Right ventricle myocardium superior (tissue), 1 donor: ENCODE measurements at places on chromosomes 2 and 18. TPM values are rescaled to one million over a fixed set of nuclear protein-coding genes. Genes with fewer than 3 reads are reported as not detected.

- DNase-seq: no peak
Observed at GRCh38 chr18:75742516-75742915, 315.0 kb upstream of the SMIM21 start.

GRCh38 chr2:47631306-47631705, 151.6 kb upstream of the MSH6 start:
- DNase-seq: no peak

GRCh38 chr2:88005776-88006175, 10.6 kb downstream of the RNU2-63P start:
- DNase-seq: no peak

DNA sequence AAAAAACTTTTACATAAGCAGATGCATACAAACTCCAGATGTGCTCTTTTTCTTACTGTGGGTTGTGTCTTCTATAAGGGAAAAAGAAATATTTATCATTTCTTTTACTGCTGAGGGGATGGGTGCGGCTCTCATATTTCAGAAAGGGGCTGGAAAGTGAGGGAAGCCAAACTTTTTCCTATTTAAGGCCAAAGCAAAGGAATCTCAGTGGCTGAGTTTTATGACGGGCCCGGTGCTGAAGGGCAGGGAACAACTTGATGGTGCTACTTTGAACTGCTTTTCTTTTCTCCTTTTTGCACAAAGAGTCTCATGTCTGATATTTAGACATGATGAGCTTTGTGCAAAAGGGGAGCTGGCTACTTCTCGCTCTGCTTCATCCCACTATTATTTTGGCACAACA, at the start of gene COL3A1:
COL3A1 (plus strand) TSS at position 210 of the 400 bp plus-strand sequence; CDS start at position 327, 117 bp downstream.
- DNase-seq: peak; percentile 45

GRCh38 chr2:235046589-235046988, 94.8 kb downstream of the SH3BP4 start:
- DNase-seq: no peak

DNA sequence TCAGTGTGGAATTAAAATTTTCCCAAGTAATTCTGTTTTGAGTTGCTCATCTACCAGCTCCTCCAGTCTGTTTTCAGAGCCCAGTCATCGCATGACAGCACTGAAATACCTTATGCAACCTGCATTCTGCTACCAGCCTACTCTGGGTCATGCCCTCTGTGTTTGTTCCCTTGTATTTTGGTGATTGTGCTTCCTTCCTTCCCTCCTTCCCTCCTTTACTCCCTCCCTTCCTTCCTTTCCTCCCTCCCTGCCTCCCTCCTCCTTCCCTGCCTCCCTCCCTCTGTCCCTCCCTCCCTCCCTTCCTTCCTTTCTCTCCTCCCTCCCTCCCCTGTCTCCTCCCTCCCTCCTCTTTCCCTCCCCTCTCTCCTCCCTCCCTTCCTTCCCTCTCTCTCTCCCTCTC, 289.6 kb downstream of the CDH2 start:
- no peak for DNase-seq

GRCh38 chr2:128260239-128261138, 58.2 kb downstream of the HS6ST1 start:
- DNase-seq: peak; percentile 71

- no peak for DNase-seq
Observed at GRCh38 chr2:201021914-201022313, 49.6 kb downstream of the HYCC2 start.

GRCh38 chr2:98164256-98164655, 77.3 kb downstream of the VWA3B start:
- DNase-seq: no peak

- DNase-seq: no peak
Observed at GRCh38 chr18:32138332-32138982, 46.8 kb downstream of the RNF138 start.

DNA sequence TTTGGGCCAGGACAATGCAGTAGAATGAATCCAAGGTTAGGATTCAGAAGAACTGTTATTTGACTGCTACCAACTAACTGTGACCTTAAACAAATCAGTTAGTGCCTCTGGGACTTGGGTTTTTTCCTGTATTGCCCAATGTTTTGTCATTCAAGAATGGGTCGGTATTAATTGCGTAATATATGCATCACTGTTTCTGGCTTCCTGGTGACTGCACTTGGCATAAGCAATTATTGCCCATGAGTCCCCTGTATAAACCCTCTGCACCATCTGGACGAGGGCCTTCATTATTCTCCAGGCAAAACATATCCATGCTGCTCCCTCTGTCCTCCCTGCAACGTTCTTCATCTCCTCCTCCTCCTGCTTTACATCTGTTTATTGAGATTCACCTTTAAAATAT, 255.8 kb upstream of the LRRTM1 start:
- no peak for DNase-seq

DNA sequence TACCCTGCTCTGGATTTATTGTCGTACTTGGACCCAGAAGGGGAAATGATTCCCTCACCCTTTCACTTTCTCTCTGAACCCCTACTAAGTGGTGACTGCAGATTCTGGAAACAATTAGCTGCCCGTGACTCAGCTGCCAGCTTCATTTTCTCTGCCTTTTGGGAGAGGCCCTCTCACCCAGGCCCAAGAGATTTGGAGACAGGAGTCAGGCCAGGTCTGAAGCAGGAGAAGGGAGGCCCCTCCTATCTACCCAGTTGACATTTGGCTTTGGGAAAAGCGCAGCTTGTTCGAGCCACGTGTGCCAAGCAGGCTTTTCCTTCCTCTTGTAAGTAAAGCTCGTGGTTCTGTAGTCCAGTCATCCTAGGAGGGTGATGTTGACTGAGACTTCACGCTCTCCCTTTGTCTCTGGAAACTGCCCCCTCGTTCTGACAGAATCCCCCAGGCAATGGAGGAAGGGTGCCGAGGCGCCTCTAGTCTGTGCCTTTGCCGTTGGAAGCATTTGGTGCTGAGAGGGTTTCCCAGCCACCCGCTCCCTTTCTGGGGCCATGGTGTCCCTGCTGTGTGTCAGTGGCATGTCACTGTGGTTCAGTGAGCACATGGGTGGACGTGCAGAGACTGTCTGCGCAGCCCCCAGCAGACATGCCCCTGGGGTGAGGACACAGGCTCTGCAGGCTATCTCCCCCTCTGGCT, 8.6 kb downstream of the OXER1 start:
- no peak for DNase-seq

GRCh38 chr2:118269408-118270051, 181.3 kb downstream of the INSIG2 start:
- no peak for DNase-seq

- DNase-seq: no peak
Observed at GRCh38 chr2:134452042-134452733, 198.3 kb downstream of the MGAT5 start.

DNA sequence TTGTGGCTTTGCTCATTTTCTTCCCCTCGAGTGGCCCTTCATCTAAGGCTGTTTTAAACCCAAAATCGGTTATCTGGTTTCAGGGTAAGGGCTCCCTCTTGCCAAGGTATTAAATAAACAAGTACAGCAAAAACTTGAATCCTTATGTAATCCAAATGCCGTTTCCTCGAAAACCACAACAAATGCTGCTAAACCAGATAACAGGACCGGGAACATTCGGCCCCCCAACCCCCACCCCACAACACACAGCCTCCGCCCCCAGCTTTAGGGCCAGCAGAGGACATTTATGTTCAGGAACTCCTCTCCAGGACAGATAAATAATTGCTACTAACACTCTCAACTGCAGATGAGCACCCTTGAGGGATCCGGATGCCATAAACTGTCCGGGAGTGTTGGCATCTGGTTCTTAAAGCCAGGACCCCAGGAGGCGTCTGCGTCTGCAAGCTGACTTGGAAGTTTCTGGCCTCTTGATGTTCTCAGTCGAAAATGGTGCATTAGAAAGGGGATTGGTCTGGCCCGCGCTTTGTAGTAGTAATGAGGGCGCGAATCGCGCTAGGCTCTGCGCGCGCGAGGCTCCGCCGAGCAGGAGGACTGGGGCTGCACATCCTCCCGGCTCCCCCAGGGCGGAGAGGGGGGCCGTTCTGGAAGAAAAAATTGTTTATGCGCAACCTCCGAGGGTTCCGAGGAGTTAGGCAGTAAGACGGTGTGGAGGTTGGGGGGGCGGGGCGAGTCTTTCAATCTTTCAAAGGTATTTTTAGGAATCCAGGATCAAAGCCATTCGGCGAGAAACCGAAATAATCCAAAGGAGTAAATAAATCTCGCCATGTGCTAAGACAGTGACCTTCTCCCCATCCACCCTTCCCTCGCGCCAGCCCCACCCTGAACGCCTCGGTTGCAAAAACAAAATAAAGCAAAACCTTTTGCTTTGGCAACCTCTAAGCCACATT, 3.9 kb upstream of the ID2 start:
- DNase-seq: peak; percentile 65

DNA sequence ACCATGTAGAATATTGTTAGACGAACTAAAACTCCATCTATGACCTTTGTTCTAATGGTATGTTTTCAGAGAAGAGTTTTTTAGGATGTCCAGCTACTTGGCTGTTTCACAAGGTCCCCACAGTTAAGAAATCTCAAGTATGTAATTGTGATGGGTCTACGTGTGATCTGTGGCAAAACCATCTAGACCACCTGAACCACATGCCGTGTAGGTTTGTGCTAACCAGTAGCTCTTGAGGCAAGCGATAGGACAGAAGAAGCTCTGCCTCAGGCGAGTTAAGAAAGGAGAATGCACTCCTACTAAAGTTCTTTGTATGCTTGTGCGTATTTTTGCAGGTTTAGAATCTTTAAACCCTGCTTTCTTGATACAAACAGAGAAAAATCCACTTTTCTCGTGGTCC, 13.2 kb downstream of the ZCCHC2 start:
- DNase-seq: no peak

- DNase-seq: no peak
Observed at GRCh38 chr2:105784589-105784988, 39.9 kb downstream of the NCK2 start.

DNA sequence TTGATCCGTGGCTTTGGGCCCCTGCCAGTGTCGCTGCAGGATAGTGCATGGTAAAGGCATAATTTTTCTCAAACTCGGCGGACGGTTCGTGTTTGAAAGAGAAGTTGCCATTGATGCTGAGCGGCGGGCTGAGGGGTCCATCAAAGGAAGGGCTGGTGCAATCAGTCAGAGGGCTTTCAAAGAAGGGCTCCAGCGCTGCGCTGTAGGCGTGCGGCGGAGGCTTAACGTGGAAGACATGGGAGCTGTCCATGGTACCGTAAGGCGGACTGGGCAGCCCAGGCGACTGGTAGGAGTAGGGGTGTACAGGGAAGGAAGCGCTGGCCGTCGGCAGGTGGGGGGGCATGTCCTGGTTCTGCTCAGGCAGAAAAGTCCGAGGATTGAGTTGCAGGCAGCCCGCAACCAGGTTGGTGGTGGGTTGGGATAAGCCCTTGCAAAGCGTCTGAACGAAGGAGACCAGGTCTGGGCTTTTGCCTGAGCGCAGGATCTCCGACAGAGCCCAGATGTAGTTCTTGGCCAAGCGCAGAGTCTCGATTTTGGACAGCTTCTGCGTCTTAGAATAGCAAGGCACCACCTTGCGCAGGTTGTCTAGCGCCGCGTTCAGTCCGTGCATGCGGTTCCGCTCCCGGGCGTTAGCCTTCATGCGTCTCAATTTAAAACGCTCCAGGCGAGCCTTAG, 2.3 kb downstream of the NEUROD1 start:
- DNase-seq: peak; percentile 65

DNA sequence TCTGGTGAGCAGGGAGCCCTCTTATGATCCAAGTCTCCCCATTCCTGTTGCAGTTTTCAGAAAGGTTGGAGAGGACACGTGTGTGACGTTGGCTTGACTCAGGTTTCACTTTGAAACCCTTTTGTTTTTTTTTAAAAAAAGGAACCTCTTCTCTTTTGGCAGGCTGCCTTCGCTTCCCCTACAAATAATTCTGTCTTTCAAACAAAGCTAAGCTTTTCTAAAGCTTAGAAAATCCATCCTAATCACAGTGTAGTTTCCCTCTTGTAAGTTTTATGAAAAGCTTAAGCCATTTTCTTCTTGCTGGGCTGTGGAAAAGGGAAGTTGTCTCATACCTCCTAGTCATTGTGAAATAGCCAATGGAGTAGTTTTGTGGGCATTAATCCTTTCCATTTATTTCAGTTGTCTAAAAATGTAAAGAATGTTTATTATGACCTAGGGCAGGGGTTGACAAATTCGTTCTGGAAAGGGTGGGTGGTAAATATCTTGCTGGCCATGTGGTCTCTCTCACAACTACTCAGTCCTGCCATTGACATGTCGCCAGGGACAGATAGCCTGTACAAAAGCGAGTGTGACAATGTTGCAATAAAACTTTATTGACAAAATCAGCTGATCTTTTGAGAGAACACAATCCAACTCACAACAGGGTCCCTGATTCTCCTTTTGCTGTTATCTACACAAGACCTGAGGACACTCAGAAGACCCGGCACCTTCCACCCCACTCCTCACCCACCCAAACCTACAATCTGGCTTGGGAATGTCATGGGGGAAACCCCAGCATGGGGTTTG, 878.8 kb downstream of the RNF144A start:
- DNase-seq: no peak

GRCh38 chr2:199216253-199216652, 241.5 kb downstream of the SATB2 start:
- DNase-seq: no peak

GRCh38 chr18:56702946-56703345, 51.8 kb downstream of the WDR7 start:
- no peak for DNase-seq

DNA sequence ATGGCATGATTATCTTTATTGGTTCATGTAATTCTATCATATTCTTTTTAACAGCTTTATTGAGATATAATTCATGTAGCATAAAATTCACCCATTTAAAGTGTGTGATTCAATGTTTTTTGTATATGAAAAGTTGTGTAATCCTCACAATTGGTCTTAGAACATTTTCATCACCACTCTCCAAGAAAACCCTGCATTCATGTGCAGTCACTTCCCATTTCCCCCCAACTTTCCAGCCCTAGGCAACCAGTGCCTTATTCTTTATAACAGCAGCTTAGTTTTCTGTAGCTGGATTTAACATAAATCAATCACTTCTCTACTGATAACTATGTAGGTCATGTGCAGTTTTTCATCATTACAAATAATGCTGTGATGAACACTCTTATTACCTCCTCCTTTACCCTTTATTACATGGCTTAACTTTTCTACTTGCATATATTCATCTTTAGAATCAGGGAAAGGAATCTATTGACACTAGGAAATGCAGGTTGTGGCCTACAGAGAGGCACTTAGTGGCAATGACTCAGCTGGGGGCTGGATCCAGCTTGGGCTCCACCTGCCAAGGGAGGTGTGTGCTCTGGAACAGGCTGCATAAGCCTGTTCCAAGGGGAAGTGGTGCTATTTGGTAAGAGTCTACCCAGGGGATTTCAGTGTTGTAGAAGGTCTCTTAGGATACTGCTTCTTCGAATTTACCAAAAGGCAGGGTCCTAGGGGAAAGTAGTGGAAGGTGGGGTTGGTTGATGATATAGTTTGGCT, 89.1 kb downstream of the ETAA1 start:
- DNase-seq: peak; percentile 40

Gene IFT172
- 20.3 TPM for total RNA-seq

Gene CCDC178
- 0.35 TPM for total RNA-seq

Gene TMEM150A
- total RNA-seq: 9.5 TPM

Gene CTLA4
- total RNA-seq: 0.22 TPM

Gene TNS1
- total RNA-seq: 722 TPM

Gene HTR2B
- 0.24 TPM for total RNA-seq

Gene CTAGE1
- not detected for total RNA-seq

Gene MBP
- total RNA-seq: 29.9 TPM

Gene PIEZO2
- 0.32 TPM for total RNA-seq

Gene SCN9A
- 2.2 TPM for total RNA-seq

Gene YES1
- 21.8 TPM for total RNA-seq

Gene CD8B
- 0.46 TPM for total RNA-seq

Gene ANO7
- total RNA-seq: 0.35 TPM

Gene TRIP12
- total RNA-seq: 164 TPM

Gene KCNF1
- not detected for total RNA-seq

Gene C18orf54
- 1.2 TPM for total RNA-seq

Gene CLHC1
- total RNA-seq: 5.6 TPM

Gene PDCD1
- total RNA-seq: 2.0 TPM

Gene PROKR1
- not detected for total RNA-seq

Gene SATB2
- total RNA-seq: 1.3 TPM

Gene FEV
- total RNA-seq: not detected
